Chondrocyte (in vitro differentiated cells): ENCODE measurements at places on chromosomes 12 and 14. TPM values are rescaled to one million over a fixed set of nuclear protein-coding genes. Genes with fewer than 3 reads are reported as not detected.

CLEC9A gene
- total RNA-seq, result not detected in 3 replicates

PLEKHH1 gene
- 0.65 to 2.8 TPM (median 1.1 TPM) in 3 replicates for total RNA-seq

ERBB3 gene
- total RNA-seq, result 0.52 to 1.7 TPM (median 1.4 TPM) in 3 replicates

FCF1 gene
- total RNA-seq, result 51.7 to 67.7 TPM (median 52.9 TPM) in 3 replicates

NEUROD4 gene
- not detected in 3 replicates for total RNA-seq

DNA sequence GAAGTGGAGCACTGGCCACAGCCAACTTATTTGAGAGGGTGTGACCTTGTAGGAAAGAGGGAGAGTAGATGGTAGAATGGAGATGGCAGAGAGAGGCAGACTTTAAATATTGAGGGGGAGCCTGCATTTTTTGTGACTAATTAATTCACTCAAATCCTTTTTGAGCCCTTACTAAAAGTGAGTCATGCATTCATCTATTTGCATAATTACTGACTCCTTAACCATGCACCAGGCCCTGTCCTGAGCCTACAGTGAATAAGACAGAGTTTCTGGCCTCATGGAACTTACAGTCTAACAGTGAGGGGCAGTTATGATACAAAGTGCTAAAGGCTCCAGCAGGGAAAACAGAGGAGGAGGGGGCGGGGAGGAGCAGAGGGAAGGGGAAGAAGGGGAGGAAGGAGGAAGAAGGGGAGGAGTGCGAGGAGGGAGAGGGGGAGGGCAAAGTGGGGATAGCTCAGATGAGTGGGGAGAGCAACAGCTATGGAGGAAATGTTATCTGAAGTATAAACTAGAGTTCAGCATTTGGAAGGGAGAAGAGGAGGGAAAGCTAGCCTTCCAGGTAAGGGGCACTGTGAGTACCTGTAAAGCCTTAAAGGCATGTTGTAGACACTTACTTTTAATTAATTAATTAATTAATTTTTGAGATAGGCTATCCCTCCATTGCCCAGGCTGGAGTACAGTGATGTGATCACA lies 7.5 kb upstream of the CTDSP2 start:
- DNase-seq, result no peak
- H3K4me3 ChIP-seq, result no peak overlapping the region
- H3K27me3 ChIP-seq, result no peaks in the 10 kb centered on the region
- peaks cover 27% of the 10 kb centered on the region for H3K4me1 ChIP-seq

DNA sequence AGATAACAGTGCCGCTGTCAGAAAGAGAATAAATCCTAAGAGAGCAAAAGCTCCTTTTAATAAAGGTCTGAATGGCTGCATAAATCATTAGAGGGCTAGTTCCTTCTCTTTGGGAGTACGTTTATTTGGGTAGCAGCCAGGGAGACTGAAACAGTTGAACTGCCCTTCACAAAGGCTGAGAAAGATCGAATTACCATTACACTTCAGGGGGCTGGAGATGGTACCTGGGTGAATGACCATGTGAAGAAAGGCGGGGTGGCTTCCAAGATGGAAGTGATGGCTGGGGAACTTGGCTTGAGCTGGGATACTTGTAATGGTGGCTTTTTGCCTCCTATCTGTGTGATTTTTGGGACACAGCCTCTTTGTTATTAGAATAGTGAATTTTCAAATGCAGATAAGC lies 1.7 kb upstream of the FGD4 start:
- no peak overlapping the region for H3K27ac ChIP-seq
- no peaks in the 10 kb centered on the region for H3K36me3 ChIP-seq
- H3K4me1 ChIP-seq, result peaks cover 14% of the 10 kb centered on the region
- no peak for DNase-seq
- H3K27me3 ChIP-seq, result peaks cover 6% of the 10 kb centered on the region

- no peaks in the 10 kb centered on the region for H3K36me3 ChIP-seq
- H3K27ac ChIP-seq, result no peak overlapping the region
- H3K4me1 ChIP-seq, result no peaks in the 10 kb centered on the region
- no peak for DNase-seq
Measured at GRCh38 chr14:78638926-78639325, 468.8 kb downstream of the NRXN3 start.

GRCh38 chr12:54034785-54035310 lies 2.0 kb downstream of the HOXC5 start:
- no peak for DNase-seq
- H3K4me1 ChIP-seq, result peaks cover 15% of the 10 kb centered on the region
- H3K4me3 ChIP-seq, result no peak overlapping the region
- H3K27ac ChIP-seq, result no peak overlapping the region
- H3K36me3 ChIP-seq, result peaks cover 5% of the 10 kb centered on the region
- H3K27me3 ChIP-seq, result peaks cover 80% of the 10 kb centered on the region

GRCh38 chr12:48336564-48336963 lies 14.2 kb downstream of the ZNF641 start:
- no peaks in the 10 kb centered on the region for H3K4me1 ChIP-seq
- DNase-seq, result no peak
- H3K27ac ChIP-seq, result no peak overlapping the region

GRCh38 chr14:62604524-62604923 lies 440.7 kb downstream of the KCNH5 start:
- H3K4me3 ChIP-seq, result no peak overlapping the region
- DNase-seq, result no peak
- no peaks in the 10 kb centered on the region for H3K27me3 ChIP-seq
- no peaks in the 10 kb centered on the region for H3K36me3 ChIP-seq
- no peaks in the 10 kb centered on the region for H3K4me1 ChIP-seq
- no peak overlapping the region for H3K27ac ChIP-seq

DNA sequence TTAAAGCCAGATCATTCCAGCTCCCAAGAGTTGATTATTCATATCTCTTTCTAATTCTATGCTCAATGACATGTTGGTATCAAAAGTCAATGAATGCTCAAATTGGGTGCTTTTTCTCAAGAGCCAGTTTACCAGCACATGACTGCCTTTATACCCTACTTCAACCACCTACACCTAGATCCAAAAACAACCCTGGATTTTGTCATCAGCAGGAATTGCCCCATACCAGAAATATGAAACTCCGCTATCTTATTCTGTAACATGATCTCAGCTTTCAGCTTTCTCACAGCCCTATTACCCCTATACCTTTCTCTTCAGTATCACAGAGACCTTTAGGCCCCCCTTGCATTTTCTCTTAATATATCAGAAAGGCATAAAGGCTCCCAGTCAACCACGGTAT lies 32.3 kb upstream of the ESR2 start:
- no peak for DNase-seq
- H3K4me1 ChIP-seq, result peaks cover 9% of the 10 kb centered on the region
- H3K27ac ChIP-seq, result no peak overlapping the region
- no peaks in the 10 kb centered on the region for H3K36me3 ChIP-seq
- no peaks in the 10 kb centered on the region for H3K27me3 ChIP-seq

GRCh38 chr12:102484428-102484958 lies 4.1 kb upstream of the IGF1 start:
- peak overlapping the region; percentile 26 for H3K4me3 ChIP-seq
- H3K36me3 ChIP-seq, result no peaks in the 10 kb centered on the region
- H3K27ac ChIP-seq, result no peak overlapping the region
- H3K27me3 ChIP-seq, result no peaks in the 10 kb centered on the region
- peaks cover 10% of the 10 kb centered on the region for H3K4me1 ChIP-seq

DNA sequence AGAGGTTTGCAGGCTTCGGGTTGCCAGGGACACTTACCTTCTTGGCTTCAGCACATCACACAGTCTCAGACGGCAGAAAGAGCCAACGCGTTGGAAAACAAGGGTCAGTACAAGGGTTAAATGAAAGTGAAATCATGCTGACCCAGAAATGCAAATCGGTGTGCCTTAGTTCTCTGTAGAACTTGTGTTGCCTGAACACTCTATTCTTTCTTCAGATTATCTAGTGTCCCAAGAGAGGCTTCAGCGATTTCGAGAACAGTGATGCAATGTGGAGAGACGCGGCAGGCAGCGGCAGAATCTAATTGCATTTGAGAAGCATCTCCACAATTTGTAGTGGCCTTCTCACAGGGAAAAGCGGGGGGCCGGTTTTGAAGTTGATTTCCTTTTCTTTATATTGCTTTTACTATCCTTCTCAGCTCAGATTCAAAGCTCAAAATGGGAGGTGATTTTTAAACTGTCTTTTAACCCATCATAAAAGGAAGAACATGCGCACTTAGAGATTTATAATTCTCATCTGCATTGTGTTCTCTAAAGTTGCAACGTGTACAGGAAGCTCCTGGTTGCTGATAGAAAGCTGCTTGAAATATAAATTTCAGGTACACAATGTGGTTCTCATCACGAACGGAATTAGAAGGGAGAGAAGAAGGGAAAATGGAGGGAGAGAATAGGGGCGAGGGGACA lies 67.8 kb upstream of the EGLN3 start:
- H3K4me3 ChIP-seq, result peak overlapping the region; percentile 14
- no peaks in the 10 kb centered on the region for H3K36me3 ChIP-seq
- no peak overlapping the region for H3K27ac ChIP-seq
- peaks cover 11% of the 10 kb centered on the region for H3K4me1 ChIP-seq

- peaks cover 2% of the 10 kb centered on the region for H3K36me3 ChIP-seq
- peak overlapping the region; percentile 95 for H3K4me3 ChIP-seq
- H3K27ac ChIP-seq, result peak overlapping the region; percentile 78
- no peaks in the 10 kb centered on the region for H3K27me3 ChIP-seq
- no peak for DNase-seq
Measured at GRCh38 chr12:30753751-30754382, 884 bp downstream of the CAPRIN2 start.

DNA sequence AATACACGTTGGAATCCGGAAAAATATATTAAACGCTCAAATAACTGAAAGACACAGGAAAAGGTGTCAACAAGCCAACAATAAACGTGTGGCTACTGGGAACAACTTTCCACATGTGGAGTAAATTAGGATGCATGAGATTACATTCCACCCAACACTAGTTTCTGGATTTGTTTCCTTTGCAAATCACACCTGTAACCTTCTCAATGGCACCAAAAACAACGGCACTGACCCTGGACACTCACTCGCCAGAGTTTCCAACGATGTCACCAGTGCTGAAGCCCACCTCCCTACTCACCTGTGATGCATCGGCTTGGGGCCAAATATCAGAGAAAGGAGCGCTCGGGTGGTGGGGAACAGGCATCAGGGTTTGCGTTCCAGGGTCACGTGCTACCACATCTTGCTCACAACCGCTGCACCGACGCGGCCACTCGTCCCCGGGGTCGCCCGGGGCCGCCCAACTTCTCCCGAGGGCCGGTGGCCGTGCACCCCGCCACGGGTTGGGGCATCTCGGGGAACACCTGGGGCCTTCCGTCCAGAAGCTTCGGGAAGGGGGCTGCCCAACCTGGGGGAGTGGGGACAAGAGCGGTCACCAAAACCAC lies 629 bp downstream of the PRDM4 start:
- H3K36me3 ChIP-seq, result peaks cover 4% of the 10 kb centered on the region
- peak overlapping the region; percentile 84 for H3K27ac ChIP-seq
- no peak for DNase-seq
- H3K4me3 ChIP-seq, result peak overlapping the region; percentile 88
- H3K27me3 ChIP-seq, result peaks cover 3% of the 10 kb centered on the region
- peaks cover 26% of the 10 kb centered on the region for H3K4me1 ChIP-seq

DNA sequence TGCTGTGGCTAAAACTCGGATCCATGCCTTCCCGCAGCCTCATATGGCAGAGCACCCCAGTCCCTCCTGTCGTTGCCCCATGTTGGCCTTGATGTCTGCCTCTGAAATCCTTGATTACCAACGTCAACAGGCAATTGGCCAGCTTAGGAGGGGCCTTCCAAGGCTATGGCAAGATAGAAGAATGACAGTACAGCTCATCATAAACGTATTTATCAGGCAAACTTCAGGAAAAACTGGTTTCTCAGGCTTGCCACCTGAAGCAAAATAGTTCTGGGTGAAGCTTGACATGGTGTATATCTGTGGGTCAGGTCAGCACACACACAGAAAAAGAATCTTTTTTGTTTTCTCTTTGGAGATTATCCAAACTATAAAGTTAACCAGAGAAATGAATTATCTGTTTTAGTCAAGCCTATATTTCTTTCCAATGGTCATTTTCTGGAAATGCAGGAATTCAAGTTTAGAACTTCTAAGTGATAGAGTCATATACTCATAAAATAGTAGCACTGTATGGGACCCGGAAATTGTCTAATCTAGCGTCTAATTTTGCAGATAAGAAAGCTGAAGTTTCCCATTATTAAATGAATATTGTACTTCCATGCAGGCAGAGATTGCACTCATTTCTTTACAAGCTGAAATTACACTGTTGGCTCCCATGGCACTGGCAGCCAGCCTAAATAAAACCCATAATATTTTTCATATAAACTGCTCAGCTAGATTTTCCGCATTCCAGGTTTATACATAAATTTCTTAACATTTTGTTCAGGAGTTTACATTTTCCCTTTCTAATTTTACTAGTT lies 24.4 kb upstream of the DUSP16 start:
- H3K36me3 ChIP-seq, result peaks cover 1% of the 10 kb centered on the region
- DNase-seq, result no peak

DNA sequence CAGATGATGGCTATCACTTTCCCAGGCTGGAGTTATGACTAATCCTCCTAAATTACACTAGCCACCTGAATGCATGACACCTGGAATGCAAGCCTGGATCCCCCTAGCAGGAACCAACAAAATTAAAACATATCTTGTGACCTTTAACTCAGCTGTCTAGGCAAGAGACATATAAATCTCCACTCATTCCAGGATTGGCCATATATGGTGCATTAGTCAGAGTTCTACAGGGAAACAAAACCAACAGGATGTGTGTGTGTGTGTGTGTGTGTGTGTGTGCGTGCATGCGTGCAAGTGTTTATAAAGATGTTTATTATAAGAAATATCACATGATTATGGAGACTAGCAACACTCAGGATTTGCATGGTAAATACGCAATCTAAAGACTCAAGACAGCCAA lies 212.8 kb downstream of the KIF21A start:
- no peaks in the 10 kb centered on the region for H3K27me3 ChIP-seq
- no peak overlapping the region for H3K4me3 ChIP-seq
- no peak for DNase-seq
- no peaks in the 10 kb centered on the region for H3K36me3 ChIP-seq
- no peak overlapping the region for H3K27ac ChIP-seq

GRCh38 chr12:110616471-110617115 lies 2.7 kb downstream of the TCTN1 start:
- DNase-seq, result no peak
- peaks cover 1% of the 10 kb centered on the region for H3K36me3 ChIP-seq
- peaks cover 8% of the 10 kb centered on the region for H3K4me1 ChIP-seq
- no peak overlapping the region for H3K27ac ChIP-seq

DNA sequence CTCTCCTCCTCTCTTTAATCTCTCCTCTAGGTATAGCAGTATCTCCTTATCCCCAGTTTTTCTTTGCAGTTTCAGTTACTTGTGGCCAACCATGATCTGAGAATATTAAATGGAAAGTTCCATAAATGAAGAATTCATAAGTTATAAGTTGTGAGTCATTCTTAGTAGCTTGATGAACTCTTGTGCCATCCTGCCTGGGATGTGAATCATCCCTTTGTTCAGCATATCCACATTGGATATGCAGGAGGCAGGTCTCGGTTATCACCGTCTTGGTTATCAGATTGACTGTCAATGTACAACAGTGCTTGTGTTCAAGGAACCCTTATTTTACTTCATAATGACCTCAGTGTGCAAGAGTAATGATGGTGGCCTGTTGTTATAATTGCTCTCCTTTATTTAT lies 134.0 kb downstream of the TMEM117 start:
- H3K27me3 ChIP-seq, result no peaks in the 10 kb centered on the region
- peaks cover 3% of the 10 kb centered on the region for H3K36me3 ChIP-seq
- H3K4me3 ChIP-seq, result no peak overlapping the region
- no peak overlapping the region for H3K27ac ChIP-seq
- DNase-seq, result no peak
